GM13976 (cell line): ENCODE measurements at places on chromosomes 7 and 10.

GRCh38 chr10:22320591-22321155 is at the start of gene BMI1:
BMI1 (plus strand) TSS chr10:22321099; CDS start chr10:22326450, 5,351 bp downstream.
- DNase-seq = peak; percentile 77

DNA sequence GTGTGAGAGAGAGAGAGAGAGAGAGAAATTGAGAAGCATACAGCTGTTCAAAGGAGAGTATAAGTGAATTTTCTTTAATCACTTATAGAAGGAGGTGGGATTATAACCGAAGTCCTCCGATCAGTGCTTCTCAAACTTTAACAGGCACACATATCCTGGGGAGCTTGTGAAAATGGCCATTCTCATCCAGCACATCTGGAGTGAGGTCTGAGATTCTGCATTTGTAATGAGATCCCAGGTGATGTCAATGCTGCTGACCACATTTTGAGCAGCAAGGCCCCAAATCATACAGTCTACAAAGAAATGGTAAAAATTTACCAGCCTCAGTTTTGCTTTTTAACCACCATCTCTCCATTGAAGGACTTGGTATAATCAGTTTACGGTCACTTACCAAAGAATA is 219.0 kb downstream of the PTEN start:
- no peak for DNase-seq

GRCh38 chr10:106534441-106534840 is 630.1 kb downstream of the SORCS1 start:
- no peak for DNase-seq

DNA sequence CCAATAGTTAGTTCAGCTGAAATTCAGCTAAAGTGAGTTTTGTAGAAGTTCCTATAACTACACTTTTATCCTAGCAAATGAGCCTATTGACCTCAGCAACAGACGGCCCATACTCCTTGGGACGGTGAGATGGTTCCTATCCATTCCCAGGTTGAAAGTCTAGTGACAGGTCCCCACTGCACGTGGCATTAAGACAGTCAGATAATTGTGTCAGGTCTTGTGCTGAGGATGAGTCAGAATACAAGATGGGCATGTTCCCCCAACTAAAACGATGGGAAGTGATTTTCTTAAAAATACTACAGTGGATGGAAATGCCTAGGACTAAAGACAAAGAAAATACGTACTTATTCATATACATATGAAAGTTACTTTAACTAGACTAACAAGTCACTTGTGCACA is 2.1 kb downstream of the CAV1 start:
- DNase-seq = no peak

GRCh38 chr7:139697056-139697455 is 80.7 kb downstream of the HIPK2 start:
- no peak for DNase-seq

DNA sequence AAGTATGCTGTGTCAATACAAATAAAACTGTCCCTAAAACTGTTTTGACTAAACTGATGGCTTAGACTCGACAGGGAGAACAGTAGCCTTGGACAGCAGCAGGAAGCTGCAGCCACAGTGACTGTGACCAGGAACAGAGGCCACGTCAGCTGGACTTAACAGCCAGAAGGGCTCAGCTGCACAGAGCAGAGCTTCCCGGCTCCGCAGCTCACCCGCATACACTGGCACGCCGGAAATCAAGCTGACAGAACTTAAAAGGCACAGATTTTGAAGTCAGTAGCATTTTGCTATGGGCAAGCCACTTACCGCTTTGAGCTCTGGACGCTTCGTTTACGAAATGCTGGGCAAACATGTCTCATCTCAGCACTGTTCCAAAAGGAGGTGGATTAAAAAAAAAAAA is 769.7 kb upstream of the AUTS2 start:
- DNase-seq = no peak

DNA sequence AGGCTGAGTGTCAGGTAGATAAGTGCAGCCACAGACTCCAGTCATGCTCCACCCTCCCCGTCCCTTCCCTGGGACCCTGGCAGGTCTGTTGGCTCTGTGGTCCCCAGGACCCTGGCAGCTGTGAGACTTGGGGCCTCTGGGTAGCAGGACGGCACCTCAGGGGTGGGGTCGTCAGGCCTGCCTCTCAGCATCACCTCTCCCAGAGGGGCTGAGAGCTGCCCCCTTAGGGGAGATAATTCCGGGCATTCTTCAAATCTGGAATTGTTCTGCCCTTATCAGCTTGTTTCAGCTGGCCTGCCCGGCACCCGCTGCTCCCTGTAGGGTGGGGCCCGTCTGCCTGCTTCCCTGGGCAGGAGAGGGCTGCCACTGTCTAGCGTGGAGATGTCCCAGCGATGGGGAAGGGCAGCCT is 23.3 kb downstream of the PODXL start:
- DNase-seq = no peak

- no peak for DNase-seq
Observed at GRCh38 chr7:156041398-156041797, 229.1 kb upstream of the SHH start.
